ENCODE measurements at places on chromosomes 1 and 21.

DNA sequence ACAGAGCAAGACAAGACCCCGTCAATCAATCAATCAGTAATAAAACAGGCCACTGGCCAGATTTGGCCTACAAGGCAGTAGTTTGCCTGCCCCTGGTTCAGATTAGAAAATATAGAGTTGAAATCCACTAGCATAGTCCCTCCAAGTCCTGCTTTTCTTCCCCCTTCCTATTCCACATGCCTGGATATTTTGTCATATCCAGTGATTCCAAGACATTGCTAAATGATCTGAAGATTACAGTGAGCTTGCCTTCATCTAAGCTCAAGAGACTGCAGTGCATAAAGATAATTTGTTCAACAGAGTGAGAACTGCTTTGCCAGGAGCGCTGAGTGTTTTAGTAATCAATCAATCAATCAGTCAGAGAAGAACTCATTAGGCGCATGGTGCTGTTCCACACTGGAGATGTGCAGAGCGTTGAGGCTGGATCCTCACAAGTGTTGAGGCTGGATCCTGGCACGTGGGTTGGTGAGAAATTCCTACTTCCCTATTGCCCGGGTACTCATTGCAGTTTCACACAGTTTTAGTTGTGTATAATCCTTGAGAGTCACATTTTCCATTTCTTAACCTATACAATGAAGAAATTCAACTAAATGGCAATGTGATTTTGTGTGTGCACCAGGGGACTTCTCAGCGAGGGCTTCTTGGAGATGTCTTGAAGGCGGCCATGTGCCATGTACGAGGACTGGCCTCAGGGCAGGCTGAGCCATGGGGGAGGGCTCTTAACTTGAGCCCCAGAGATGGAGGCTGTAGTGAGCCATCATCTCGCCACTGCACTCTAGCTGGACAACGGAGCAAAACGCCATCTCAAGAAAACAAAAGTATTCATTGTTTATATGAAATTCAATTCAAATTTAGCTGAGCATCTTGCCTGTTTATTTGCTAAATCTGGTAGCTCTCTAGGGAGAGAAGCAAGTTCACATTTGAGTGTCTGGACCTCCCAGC lies 76.3 kb downstream of the TOMM20 start:
- no peak for DNase-seq

DNA sequence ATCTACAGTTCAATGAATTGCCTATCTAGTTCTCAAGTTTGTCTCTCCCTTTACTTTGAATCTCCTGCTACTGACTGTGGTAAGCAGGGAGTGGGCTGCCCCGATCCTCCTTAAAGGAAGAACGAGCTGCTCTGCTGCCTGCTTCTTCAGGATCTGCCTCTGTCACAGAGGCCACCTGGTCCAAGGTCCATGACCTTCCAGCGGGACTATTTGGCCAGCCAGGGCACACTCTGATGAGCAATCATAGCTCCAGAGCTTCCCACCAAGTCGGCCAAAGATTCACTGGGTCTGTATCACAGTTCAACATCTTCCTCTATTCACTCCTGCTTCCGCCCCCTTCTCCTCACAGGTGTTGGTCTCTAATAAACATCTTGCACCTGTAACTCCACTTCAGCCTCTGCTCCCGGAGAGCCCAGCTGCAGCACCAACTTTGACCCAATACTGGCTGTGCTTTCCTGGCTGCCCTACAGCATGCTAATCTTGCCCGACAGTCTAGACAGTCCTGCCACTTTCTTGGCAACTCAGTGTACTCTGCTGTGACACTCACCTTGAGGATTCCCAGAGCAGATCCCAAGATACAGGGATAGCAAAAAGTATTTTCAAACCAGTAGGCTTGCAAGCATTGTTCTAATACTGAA lies 16.9 kb upstream of the MAP10 start:
- DNase-seq: no peak

- DNase-seq: no peak
These were observed 47.4 kb downstream of the PTPRC start for GRCh38 chr1:198686069-198686728.

DNA sequence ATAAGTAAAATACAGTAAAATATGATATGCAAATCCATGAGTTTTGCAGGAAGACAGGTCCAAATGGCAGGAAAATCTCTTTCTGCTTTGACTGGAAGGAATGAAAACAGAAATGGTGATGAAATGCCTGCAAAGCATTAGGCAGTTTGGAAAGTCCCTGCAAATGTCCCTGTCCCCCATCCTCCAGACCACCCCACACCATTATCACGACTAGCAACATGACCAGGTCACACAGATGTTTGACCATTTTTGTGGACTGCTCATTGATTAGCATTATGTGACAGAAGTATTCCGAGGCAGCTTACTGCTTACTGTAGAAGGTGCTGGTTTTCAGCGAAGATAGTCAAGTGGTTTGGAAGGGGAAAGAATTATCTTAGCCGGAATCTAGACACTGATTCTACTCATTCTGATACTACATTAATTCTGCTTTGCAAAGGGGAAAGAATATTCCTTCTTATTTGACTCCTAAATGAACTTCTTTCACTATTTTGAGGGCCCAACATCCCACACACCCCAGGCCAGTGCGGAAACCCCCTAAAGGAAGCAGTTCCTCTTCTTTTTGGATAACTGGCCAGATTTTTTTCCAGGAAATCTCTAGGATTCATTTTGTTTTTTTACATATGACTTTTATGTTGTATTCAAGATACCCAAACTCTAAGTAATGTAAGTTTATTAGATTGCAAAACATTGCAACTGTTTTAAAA lies 9.5 kb upstream of the CR2 start:
- DNase-seq: no peak

GRCh38 chr21:45990741-45991605 lies 9.4 kb downstream of the COL6A1 start:
- DNase-seq: no peak

DNA sequence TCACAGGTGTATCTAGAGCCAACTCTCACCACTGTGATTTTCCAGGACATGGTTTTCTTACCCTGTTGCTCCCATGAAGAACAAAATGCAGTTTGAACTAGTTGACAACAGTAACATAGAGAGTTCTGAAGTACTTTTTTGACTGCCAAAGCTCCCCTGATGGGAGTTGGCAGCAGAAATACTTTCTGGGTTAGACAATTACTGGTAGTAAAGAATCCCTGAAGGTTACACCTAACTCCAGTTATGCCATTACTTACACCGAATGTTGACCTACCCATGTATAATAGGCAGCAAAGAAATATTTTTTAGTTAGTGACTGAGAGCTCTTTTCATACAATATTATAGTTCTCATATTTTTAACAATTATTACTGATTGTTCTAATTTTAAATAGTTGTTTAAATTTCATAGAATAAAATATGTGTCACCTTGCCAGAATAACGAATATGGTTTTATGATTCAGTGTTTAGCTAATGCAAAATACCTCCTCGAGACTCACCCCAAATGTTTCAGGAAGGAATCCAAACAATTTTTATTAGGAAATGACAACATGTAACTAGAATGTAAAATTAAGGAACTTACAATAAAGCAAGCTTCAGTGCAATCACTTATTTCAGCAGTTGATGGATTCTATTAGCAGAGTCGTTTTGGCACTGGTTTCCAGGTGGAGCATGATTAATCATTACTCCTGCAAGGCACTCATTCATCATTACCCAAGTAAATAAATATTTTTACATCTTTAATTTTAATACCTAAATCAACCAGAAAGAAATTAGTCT lies 237.6 kb downstream of the MRPL39 start:
- no peak for DNase-seq

DNA sequence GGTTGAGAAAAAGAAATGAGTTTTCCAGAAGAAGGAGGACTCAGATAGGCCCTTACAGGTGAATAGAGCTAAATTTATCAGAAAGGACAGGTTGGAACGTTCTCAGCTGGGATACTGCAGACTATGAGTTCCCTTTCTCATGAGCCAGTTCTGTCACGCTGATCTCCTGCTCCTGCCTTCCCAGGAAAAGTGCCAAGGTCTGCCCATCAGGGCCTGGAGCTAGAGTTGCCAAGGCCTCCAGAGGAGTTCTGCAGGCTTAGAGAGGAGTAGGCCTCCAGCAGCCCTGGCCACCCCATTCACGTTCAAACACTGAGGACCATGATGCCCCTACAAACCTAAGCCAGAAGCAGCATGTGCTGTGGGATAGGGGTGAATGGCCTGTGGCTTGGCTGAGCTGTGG lies 126.8 kb upstream of the TNR start:
- no peak for DNase-seq

DNA sequence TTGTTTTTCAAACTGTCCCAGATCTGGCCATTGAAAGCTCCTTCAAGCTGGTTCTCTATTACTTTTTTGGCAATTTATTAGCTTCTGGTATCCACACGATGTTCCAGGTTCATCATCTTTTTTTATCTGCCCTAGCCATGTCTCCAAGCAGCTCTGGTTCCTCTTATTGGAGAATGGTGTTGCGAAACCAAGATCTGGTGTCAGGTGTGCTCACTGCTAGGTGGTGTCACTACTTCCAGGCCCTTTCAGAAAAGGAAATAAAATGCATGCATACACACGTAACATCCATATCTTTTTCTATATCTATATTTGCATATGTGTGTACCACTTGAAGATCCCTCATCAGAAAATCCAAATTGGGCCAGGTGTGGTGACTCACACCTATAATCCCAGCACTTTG lies 53.3 kb downstream of the GATAD2B start:
- no peak for DNase-seq

DNA sequence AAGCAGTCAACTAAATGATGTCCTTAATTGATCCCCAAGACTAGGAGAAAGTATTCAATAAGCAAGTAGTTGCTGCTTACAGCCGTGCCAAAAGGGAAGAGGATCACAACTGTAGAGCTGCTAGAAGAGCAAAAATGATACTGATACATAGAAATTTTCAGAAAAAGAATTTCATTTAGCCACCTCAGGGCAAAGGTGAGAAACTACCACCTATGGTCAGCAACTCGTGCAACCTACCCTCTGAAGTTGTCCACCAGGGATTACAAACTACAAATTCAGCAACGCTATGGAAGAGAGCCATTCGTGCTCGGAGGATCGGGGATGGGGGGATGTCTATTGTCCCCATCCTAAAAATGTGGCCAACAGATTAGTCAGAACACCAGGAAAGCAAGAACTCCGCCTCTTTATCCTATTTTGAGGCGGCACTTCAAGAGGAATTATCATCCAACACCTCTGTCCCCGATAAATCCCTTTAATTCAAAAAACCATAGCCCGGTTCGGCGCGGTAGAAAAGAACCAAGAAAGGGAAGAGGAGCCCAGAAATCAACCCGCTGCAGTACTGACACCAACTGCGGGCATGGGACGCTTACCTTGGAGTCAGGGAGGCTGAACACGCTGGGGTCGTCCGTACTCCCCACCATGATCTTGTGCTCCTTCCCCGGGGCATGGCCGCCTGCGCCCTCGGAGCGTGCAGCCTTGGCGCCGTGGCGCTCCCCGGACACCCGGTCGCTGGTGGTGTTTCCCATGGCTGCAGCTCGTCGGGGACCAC lies 687 bp downstream of the PRKAB2 start:
- no peak for DNase-seq

DNA sequence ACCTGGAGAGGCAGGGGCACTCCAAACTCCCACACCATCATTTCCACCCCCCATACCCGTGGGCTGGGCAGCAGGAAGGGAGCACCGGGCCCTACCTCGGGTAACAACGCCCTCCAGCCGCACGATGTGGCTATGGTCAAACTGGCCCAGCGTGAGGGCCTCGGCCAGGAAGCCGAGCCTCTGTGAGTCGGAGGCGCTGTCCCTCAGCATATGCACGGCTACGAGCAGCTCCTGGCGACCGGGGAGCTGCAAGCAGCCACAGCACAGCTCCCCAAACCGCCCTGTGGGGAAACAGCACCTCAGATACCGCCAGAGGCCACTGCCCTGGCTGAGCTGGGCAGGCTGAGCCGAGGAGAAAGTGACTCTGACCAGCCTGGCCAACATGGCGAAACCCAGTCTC lies 29.2 kb downstream of the CDCA8 start:
- DNase-seq: no peak

- DNase-seq: no peak
These were observed 43.1 kb downstream of the RASSF5 start for GRCh38 chr1:206550446-206550845.

- DNase-seq: no peak
These were observed 45.6 kb downstream of the EPHB2 start for GRCh38 chr1:22756125-22756735.

- DNase-seq: no peak
These were observed at the start of gene HSD3B1 for GRCh38 chr1:119506941-119507340. TSS of gene HSD3B1 (plus strand) at chr1:119507210. CDS start at chr1:119507477, 267 bp downstream.

DNA sequence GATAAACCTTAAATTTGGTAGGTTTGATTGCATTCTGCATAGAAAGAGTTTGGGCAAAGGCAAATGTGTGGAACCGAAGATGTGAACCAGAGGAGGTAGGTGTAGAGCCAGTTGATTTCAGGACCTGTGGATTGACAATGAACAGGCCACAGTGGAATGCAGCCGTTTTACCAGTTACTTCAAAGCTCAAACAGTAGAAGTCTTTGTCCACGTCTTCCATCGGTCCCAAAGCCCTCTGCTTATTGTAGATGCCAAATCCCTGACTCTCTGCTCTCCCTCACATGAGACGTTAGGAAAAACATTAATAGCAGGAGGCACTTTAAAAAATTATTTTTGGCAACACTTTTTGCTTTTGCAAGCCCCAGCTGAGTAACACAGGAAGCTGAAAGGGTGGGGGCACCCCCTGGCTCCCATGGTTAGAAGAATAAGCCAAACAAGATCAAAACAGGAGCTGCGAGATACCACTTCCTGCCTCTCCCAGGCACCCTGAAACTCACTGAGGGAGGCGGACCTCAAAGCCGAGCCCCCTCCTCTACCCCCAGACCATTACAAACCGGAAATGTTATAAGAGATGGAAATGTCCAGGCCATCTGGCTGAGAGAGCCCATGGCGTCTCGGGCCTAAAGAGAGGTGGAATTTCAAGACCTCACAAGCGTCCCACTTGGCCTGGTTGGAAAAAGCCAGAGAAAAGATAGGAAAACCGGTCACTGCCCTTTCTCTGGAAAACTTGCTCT lies 13.5 kb downstream of the TRAF3IP3 start:
- peak; percentile 88 for DNase-seq

- peak; percentile 88 for DNase-seq
These were observed 14.2 kb downstream of the CAPN2 start for GRCh38 chr1:223726380-223727001.

DNA sequence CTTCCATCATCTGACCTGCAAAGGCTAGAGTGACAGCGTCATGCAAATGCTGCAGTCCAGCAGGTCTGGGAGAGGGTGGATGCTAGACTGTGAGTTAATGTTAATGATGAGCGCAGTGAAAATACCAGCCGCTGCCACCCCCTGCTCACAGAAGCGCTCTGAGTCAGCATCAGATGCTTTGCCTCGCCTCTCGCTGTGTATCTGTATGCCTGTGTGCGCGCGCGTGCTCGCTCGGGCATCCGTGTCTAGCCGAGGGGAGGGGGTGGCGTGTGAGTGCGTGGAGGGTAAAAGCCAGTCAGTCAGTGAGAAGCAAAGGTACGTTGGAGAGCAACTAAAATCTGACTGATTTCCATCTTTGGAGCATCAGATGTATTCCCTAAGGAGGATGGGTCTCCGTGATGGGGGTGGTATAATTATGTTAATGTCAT lies 858.7 kb downstream of the USP25 start:
- DNase-seq: no peak

GRCh38 chr1:3420218-3420951 lies 34.1 kb upstream of the ARHGEF16 start:
- no peak for DNase-seq

- DNase-seq: no peak
These were observed 1.1 kb upstream of the DMBX1 start for GRCh38 chr1:46488343-46489168.

- no peak for DNase-seq
These were observed 150.1 kb downstream of the CDC7 start for GRCh38 chr1:91650764-91651163.
